Esophagus squamous epithelium (tissue), 5 donors: ENCODE measurements at places on chromosomes 3 and 15.

DNA sequence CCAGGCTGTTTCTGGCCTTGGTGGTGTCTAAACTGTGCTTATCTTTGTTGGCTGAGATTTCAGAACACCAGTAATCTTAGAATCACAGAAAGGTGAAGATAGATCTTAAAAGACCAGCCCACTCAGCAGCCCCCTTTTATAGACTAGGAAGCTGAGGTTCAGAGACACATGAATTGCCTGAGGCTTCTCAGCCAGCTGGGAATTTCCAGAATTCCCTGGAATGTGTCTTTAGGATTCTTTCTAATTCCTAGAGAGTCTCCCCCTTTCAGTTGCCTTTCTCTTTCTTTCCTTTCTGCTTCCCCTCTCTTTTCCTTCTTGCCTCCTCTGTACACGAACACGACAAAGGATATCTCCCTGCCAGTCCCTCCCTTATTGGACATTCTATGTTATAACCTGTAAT is 19.5 kb downstream of the ANKUB1 start:
- DNase-seq: no peak

- DNase-seq: no peak
These were observed 15.9 kb downstream of the MAPKBP1 start for GRCh38 chr15:41790169-41790568.

DNA sequence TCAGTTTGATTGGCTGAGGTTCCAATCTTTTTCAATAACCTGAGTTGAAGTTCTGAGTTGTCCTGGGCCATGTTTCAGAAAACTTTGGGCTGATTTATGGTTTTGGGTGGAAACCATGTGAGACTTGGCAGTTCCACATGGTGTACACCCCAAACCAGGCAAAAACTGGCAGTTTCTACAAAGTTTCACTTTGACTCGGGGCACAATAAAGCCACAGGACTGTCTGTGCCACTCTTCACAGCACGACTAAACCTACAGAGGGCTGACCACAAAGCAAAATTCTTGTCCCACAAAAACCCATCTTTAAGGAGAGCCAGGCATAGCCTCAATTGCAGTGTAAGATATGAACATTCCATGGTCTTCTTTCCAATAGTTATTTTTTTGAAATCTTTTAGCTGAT is 155.0 kb downstream of the DUT start:
- DNase-seq: no peak

DNA sequence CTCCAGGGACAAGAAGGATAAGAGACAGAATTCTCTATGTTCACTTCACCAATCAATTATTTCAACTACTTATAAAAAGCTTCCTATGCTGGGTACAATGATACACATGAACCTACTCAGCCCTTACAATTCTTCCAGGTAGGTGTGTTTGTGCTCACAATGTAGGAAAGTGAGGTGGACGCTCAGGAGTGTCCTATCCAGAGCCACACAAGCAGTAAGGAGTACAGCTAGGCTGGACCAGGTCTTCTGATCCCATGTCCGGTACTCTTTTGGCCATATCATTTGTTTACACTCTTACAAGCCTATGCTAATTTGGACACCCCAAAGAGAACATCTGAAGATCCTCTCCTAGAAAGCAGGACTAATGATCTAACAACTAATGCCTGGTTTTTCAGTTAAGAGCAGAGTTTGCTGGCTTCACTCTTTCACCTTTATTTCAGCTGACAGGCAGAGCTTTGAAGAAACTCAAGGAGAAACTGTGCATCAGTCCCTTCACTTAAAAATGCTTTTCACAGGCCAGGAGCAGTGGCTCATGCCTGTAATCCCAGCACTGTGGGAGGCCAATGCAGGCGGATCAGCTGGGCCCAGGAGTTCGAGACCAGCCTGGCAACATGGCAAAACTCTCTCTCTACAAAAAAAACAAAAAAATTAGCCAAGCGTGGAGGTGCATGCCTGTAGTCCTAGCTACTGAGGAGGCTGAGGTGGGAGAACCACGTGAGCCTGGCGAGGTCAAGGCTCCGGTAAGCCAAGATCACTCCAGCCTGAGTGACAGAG is 27.5 kb downstream of the IGF2BP2 start:
- no peak for DNase-seq

DNA sequence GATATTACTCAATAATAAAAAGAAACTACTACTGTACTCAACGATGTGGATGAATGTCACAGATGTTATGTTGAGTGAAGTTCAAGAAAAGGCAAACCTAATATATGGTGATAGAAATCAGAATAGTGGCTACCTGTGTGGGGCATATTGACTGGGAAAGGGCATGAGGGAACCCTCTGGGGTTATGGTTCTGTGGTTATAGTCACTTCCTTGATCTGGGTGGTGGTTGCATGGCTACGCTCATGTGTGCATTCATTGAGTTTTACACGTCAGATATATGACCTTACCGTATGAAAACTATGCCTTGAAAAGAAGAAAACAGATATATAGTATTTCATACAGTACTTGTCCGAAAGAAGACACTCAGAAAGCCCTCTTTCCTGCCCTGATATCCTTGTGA is 331.0 kb upstream of the LRRFIP2 start:
- no peak for DNase-seq

- no peak for DNase-seq
These were observed 16.3 kb downstream of the BNC1 start for GRCh38 chr15:83268147-83268546.

- no peak for DNase-seq
These were observed 166.2 kb upstream of the ROBO2 start for GRCh38 chr3:76873532-76874242.

DNA sequence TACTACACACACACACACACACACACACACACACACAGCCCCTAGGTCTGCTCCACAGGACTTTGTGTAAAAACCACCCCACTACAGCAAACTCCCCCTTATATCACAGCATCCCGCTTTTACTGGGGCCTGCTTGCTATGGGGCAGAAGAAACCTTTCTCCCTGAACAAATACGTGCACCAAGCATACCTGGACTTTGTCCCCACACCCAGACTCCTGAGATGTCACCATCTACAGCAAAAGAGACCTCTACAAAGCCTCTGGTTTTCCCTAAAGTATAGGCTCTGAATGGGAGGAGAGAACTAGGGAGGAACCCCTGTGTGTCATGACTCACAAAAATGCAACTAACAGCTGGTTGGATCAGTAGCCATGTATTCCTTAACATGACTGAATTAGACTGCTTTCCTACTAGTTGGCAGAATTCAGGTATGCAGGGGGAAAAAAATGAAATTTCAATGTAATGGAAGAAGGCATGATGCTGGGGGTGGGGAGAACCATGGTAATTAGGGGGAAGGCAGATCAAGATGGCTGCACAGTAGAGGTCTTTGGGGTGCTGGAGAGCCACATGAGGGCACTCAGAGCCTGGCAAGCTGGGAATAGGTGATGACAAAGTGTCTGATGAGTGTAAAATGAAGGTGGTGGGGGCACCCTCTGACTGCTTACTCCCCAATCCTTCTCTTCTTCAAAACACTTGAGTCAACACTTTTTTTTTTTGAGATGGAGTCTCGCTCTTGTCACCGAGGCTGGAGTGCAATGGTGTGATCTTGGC is 45.9 kb downstream of the DAPK2 start:
- no peak for DNase-seq

GRCh38 chr15:66842710-66843441 is 140.8 kb downstream of the SMAD6 start:
- no peak for DNase-seq

GRCh38 chr3:52315006-52315405 is 1.1 kb upstream of the DNAH1 start:
- DNase-seq: no peak

- DNase-seq: no peak
These were observed 96.3 kb upstream of the CHRM5 start for GRCh38 chr15:33871980-33872379.

DNA sequence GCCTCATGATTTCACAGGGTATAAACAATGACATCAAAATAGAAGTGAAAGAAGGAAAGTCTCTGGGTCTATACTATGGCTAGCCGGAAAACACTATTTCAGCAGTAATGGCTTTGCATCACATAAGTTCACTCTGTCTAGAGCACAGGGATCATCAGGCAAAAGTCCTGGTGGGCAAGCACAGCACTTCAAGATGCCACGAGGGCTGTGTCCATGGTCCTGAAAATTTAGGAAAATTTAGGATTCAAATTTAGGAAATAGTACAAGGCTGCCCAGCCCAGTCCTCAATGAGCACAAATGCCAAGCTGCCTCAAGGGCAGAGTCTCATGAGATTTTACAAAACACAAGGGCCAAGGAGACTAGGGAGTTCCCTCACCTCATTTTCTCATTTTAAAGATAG is 54.1 kb downstream of the RORA start:
- no peak for DNase-seq

DNA sequence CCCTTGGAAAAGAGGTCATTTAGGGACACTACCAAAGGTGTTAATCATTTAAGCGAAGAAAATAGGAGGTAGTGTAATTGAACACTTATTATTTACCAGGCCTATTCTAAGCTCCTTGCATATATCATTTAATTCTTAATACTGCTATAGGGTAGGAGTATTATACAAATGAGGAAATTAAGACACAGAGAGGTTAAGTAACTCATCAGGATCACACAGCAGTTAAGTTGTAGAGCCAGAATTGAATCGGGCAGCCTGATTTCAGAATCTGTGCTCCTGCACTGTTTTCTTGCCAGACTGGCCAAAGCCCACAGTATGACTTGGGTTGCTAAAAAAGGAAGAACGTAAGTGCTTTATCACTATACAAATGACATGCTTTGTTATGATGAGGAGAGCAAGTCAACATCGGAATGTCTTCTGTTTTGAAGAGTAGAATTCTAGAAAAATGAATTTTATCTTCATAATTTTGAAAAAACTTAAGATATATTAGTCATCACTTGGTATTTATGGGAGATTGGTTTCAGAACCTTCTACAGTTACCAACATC is 31.4 kb downstream of the HPS3 start:
- no peak for DNase-seq

- DNase-seq: no peak
These were observed 72.6 kb downstream of the NPTN start for GRCh38 chr15:73560501-73561117.

GRCh38 chr3:69746119-69746518 is 6.9 kb downstream of the MITF start:
- no peak for DNase-seq

GRCh38 chr3:45333549-45333948 is 54.8 kb upstream of the LARS2 start:
- no peak for DNase-seq

GRCh38 chr15:40081691-40082194 is 26.9 kb downstream of the BMF start:
- no peak for DNase-seq

DNA sequence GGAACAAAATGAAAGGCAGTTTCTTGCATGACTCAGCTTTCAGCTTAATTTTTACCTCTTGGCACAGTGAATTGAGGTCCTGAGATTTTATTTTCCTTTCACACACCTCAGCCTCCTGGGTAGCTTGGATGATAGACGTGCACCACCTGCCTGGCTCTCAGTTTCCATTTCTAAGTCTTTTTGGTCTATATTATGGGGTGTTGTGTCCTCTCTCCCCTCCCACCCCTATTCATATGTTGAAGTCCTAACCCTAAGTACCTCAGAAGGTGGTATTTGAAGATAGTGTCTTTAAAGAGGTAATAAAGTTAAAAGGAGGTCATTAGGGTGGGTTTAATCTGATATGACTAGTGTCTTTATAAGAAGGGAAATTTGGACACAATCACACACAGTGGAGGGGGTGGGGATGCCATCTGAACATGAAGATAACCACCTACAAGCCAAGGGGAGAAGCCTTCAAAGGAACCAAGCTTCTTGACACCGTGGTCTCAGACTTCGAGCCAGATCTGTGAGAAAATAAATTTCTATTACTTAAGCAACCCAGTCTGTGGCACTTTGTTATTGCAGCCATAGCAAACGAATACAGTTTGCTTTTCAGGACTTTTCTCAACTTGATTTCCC is 85.2 kb downstream of the STRIT1 start:
- no peak for DNase-seq

DNA sequence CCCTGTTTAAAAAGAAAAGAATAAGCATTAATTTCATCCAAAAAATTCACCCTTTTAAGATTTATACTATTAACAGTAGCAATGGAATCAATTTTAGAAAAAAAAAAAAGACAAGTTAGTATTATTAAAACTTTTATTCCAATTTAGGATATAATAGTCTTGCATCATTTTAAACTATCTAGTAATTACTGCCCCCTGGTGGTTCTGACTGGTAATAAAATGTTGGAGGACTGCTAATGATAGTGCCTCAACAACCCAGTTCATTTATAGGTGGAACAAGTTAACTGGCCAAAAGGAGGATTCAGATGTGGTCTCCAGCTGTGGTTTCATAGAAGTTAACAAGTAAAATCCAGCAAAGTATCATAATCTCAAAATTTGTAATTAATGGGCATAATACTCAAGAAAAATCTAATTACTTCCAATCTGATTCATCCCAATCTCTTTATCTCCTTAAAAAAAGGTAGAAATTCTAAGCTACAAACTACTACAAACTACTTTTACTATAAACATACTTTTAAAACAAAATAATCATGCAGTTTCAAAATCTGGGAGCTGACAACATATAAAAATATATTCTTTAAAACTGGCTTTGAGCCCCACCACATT is 30.7 kb upstream of the WDR49 start:
- no peak for DNase-seq

DNA sequence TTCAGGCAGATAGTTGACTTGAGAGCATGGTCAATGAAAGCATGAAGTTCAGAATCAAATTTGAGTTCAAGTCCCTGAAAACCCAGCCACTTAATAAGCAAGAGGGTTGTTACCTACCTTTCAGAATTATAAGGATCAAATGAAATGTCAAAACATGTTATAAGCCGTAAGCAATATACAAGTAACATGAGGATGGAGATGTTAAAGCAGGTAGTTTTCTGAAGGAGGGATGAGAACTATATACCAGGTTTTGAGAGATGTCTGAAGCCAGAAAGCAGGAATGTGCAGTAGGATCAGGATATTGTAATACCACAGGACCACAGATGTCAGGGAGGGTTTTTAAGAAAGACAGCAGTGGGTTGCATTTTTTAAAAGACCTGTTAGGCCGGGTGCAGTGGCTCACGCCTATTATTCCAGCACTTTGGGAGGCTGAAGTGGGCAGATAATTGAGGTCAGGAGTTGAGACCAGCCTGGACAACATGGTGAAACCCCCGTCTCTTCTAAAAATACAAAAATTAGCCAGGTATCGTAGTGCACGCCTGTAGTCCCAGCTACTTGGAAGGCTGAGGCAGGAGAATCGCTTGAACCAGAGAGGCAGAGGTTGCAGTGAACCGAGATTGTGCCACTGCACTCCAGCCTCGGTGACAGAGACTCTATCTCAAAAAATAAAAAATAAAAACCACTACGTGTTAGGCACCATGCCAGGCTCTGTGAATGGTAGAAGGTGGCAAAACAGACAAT is 6.9 kb upstream of the EIF3J start:
- DNase-seq: no peak
